ENCODE measurements at places on chromosomes 1 and 21.

GRCh38 chr1:241129207-241129960 lies 227.6 kb downstream of the RGS7 start:
- no peak for DNase-seq

DNA sequence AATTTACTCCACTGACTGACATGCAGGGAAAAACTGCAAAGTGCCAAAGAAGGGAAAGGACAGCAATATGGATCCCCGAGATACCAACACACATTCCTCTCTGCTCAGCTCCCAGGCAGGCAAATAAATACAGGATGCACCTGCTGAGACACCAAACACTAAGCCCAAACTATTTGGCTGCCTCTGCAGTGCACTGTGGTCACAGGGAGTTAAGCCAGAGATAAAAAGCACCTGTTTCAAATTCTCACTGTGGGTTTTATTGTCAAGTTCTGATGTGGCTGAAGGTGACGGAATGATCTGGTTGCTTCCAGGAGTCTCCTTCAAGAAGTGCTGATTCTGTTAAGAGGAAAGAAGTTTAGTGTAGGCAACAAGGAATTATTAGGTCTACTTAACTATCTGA lies 17.7 kb downstream of the TEX38 start:
- DNase-seq: no peak

DNA sequence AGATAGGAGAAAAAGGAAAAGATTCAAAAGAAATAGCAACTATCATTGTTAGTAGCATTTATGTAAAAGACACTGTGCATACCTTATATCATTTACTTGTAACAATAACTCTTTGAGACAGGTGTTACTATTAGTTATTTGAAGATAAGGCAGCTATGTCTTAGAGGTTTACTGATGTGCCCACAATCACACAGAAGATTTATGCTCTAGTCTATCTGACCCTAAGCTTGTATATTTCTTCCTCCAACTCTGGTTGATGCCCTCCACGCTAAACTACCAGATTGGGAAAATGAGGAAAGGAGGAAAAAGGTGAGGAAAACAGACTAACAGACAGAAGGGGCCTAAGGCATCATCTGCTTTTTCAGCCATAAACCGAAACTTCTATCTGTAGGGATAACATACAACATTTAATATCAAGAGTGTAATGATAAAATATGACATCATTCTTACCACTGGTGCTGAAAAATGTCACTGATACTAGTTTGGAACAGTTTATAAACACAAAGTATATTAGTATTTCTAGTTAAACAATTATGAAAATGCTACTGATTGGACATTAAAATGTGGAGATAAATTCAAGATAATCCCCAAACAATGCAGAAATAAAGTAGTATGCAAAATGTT lies 5.1 kb downstream of the COLGALT2 start:
- DNase-seq: no peak

DNA sequence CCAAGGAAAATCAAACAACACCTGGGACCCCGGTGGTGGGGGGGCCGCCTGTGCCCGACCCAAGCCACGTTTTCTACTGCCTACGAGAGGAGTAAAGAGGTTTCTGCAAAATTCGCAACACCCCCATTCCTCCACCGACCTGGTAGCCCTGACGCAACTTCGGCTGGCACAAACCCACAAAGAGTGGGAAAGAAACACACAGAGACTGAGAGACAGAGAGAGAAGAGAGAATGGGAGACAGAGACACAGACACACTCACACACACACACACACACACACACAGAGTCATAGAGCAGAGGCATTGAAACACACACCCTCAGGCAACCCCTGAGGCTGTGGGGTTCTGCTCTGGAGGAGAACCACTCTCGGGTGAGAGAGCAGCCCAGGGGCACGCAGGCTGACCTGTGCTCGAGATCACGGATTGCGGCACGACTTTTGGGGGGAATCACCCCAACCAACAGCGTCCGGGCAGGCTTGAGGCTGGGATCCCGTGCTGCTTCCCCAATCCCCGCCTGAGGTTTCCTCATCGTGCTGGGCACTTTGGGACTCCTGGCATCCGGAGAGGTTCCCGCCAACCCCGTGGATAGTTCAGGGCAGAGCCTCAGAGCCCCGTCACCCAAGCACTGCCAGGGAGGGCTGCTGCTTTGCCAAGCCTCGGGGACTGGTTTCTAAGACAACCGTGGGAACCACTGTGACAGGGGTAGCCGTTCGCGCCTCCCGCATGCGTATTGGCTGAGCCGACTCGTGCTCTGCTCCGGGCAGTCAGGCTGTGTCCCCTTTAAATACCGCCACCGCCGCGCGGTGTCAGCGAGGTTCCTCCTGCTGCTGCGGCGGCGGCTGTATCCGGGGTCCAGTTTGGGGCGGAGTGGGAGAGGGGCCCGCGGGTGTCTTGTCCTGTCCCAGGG lies 682.4 kb upstream of the TPTE start:
- no peak for DNase-seq

GRCh38 chr1:6358757-6359201 lies 34.8 kb downstream of the ACOT7 start:
- peak; percentile 79 for DNase-seq

- peak; percentile 24 for DNase-seq
These were observed 55.4 kb upstream of the SCYL3 start for GRCh38 chr1:169949139-169949538.

DNA sequence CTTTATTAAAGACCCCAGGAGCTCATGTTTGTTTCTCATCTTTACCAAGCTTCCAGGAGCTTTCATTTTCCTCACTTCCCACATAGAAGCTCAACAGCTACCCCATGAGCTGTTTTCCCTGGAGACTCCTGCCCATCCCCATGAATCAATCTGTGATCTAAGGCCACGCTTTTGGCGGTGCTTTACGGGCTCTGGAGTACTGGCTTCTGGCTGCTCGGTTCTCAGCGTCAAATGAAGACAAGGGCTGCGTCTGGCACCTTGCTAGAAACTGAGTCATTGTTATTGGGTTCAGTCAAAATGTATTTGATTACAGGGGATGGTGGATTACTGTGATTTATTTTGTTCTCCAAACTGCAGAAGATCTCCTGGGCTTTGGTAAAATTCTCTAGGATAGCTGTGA lies 39.9 kb downstream of the ACP6 start:
- peak; percentile 14 for DNase-seq

DNA sequence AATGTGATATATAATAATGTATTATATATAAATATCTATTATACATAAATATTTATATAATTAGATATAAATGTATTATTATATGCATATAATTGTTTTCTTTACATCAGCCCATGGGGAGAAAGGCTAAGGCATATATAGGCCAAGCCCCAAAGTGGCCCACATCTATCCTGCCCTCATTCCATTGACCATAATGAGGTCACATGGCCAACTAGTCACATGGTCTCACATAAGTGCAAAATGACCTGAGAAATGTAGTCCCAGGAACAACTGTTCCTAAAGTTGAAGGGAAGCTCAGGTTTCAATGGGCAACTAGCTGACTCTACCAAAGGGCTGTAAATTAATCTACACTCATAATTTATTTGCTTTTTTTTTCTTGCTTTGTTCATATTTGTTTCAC lies 14.5 kb upstream of the CCDC185 start:
- no peak for DNase-seq

- no peak for DNase-seq
These were observed 31.7 kb upstream of the USP24 start for GRCh38 chr1:55246896-55247295.

DNA sequence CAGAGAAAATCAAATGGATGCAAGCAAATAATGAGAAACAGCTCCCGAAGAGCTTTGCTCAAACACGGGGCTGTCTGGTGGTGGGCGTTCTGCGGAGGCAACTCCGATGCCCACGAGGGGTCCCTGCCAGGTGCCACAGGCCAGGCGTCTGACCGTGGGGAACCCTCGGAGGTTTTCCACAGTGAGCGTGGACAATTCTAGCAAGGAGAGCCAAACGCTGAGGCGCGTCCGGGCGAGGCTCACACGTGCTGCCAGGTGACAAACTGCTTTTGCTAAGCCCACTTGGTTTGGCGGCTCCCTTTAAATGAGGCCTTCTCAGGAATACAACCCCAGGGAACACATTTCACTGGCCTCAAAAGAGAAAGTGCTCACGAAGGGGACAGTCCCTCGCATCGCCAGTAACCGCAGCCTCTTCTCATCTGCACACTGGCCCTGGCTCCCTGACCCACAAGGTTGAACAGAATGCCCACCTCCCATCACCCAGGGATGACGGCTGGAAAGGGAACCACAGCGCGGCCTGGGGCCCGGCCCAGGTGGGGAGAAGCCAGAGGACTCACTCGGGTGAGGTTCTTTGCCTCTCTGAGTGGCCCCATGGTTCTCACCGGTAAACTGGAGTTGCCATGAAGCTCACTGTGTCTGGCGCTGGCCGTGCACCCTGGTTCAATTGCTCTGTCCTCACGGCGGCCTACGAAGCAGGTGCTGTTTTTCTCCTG lies 97.4 kb downstream of the PRDM16 start:
- no peak for DNase-seq

- DNase-seq: no peak
These were observed 352.4 kb downstream of the NTNG1 start for GRCh38 chr1:107493111-107493716.

DNA sequence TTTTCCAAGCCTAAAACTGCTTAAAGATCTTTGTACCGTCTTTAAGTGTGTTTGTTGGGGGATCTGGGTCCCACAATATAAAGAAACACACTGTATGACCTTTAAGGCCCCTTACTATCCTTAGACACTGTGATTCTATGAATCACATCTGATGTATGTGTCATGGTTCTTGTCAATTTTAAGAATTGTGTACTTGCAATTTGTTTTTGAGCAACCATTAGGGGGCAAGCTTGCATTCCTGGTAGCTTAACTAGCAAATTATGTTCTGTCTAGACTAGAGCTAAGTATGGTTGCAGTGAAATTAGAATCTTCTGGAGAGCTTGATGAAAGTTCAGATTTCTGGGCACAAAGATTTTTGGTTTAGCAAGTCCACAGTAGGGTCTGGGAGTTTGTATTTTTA lies 219.5 kb downstream of the TPR start:
- DNase-seq: peak; percentile 81

DNA sequence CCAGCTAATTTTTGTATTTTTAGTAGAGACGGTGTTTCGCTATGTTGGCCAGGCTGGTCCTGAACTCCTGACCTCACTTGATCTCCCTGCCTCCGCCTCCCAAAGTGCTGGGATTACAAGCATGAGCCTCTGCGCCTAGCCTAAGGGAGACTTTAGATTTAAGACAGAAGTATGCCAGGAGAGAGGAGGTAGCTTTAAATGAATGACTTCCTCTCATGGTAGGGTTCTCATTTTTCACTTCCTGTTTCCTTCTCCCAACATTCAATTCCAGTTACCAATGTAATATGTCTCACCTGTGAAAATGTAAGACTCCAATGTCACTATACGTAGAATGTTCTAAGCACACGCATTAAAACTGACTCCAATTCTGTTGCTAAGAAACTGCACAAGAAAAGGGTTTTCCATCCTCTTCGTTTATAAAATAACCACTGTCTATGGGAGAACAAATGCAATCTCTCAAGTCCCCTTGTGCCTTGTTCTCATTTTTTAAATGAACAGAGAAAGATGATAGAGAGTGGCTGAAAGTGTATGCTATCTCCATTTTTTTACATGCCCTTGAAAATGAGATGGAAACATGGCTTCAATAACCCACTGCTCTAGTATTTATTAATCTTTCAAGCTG lies 140.0 kb downstream of the SLC45A1 start:
- no peak for DNase-seq

DNA sequence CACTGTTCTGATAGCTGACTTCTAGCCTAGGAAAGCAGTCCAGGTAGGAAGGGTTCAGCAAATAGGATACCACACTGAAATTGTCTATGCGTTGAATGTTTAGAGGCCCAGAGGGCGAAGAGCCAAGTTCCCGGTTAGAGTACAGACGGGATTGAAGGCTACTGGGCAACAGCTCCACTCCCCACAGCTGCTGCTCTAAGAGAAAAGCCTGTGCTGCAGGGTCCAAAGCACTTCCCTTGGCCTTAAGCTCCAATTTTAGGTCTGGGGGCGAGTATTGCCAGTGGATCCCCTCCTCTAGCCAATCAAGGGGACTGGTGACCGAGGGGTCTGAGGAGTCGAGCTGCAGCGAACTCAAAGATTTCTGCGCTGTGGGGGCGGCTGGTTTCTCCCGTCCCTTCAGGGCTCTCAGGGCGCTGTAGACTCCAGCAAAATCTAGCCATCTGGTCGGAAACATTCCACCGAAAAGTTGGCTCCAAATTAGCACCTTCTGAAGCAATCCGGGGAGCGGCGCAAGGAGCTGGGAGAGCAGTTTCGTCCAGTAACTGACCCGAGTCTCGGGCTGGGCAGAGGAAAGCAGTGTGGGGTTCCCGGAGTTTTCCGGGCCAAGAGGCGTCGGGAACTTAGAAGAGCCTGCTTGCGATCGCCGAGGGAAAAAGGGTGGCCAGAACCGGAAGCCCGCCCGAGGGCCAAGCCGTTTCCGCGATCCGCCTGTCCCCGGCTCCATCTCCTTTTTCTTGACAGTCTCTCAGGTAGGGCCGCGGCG lies 748 bp downstream of the PPP1R15B start:
- peak; percentile 62 for DNase-seq

GRCh38 chr1:103854279-103854678 lies 104.6 kb downstream of the AMY1C start:
- no peak for DNase-seq

DNA sequence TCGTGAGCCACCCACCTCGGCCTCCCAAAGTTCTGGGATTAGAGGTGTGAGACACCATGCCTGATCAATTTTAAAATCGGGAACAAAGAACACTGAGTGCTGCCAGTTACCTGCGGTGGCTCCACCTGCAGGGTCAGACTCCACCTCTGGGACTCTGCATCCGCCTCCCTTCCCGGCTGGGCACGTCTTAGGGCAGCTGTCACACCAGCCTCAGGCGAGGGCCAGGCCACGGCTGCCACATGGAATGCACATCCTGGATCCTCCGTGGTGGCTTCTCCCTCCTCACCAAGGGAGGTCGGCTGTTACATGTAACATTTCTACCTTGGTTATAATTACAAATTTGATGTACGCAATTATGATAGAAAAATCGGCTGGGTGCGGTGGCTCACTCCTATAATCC lies 5.9 kb upstream of the MXRA8 start:
- no peak for DNase-seq

GRCh38 chr1:111746614-111746999 lies 7.4 kb upstream of the INKA2 start:
- no peak for DNase-seq

- DNase-seq: no peak
These were observed 165.9 kb upstream of the CACNA1E start for GRCh38 chr1:181317261-181317930.

GRCh38 chr1:19209439-19209989 lies 552 bp downstream of the UBR4 start:
- peak; percentile 40 for DNase-seq

DNA sequence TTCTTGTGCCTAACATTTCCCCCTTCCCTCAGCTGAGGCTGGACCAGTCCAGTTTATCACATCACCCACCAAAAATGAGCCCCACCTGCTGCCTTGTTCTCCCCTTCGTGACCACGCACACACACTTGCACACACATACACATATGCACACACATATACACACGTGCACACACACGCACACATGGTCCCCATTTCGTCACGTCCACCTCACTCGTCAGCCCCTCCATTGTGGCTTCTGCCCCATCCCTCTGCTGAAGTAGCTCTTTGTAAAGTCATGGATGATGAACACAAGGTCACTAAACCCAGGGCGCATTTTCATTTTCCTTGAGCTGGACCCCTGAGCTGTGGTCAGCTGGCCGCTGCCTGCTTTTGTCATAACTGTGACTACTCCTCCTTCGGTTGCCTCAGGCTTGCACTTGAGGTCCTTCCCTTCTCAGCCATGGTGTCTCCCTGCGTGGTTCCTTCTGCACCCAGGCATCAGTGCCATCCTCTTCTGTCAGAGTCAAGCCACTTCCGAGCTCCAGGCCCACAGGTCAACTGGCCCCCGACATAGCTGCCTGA lies 93.8 kb downstream of the SYT2 start:
- DNase-seq: no peak

- DNase-seq: peak; percentile 92
These were observed 14.2 kb downstream of the PRRX1 start for GRCh38 chr1:170678027-170678600.

All from AG10803 (cell line).